ENCODE measurements at places on chromosomes 5 and 9.

DNA sequence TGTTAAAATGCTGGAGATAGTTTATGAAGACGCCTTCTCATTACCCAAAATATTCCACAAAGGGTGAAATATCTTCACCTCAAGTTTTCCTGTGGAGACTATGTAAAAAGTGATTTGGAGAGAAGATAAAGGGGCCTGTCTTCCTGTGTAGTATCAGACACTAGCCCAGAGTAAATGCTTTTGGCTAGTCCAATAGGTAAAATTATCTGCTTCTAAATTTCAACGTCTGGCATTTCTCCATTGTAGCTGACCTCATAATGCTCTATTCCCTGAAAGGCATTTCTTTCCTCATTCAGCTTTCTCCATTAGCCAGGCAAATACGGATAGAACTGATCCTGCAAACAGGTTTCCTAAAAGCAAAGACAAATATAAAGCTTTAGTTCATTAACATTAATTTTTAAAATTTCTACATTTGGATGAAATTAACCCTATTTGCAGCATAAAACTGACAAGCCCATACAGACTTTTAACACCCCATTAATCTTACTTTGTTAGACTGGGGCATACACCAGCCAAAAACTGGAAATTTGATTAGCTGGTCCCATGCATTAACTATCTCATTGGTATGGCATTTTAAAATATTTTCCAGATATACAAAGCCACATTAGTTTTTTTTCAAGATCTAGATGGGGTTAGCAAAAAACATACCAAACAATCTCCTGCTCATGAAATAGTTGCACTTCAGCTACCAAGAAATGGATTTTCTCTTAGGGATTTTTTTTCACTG is 548.8 kb downstream of the EFNA5 start:
- no peak for DNase-seq

DNA sequence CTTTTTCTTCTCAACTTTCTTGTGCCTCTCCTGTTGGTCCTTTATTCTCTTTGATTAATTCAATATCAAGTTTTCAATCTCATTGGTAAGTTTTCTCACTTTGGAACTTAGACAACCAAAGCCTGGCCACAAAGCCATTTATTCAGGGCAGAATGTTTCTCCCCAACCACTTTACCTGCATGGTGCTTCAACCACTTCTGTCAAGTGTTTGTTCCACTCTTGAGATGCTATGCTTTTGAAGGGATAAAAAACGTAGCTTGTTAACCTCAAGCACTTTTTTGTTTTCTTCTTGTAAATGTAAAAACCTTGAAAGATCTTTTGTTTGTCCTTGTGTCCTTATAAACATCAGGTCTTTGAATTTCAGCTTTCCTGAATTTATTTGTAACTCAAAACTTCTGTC is 966.7 kb downstream of the MAT2B start:
- no peak for DNase-seq

DNA sequence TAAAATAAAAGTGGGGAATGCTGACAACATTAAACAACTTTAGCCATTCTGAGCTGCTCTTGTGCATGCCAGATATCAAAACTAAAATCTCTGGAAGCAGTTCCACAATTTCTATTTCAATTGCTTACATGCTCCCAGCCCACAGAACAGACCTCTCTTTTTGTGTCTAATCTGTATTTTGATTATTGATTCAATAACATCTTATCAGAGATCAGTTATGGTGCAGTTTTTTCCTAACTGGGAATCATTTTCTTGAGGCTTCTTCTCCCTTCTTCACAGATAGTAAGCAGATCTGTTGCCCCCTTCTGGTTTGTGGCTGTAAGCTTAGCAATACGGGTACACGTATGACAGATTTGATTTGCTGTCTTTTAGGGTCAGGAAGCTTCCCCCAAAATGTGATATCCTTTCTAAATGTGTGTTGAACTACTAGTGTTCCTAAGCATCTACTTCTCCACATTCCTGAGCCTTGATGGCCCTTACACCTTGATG is 39.4 kb downstream of the MRPS27 start:
- DNase-seq, result peak; percentile 11

- DNase-seq, result no peak
Measured at GRCh38 chr5:41641621-41642020, 131.2 kb upstream of the PLCXD3 start.

DNA sequence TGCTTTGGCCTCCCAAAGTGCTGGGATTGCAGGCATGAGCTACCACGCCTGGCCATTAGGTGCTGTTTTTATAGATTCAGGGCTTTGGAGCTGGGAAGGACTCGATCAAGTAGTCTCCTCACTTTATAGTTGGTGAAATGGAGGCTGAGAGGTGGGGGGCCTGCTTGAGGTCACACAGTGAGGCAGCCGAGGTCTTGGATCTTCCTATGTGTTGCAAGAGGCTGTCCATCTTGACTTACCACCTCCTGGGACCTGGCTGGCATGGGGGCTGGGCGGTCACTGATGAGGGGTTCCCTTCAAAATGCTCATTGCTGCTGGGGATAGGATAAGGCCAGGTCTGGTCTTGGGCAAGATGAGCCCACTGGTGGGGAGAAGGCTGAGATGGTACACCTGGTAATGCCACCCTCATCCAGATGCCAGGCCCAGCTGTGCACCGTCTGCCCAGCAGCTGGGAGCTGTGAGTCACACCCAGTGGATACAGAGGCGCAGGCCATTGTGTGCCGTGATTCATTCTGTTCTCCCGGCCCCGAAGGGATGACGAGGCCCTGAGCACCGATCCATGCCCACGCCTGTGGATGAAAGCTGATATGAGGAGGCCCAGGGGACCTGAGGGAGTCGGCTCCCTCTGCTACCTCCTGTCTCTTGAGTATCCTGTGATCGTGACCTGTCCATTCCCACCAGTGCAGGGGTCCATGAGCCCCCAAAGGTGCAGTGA is 10.5 kb upstream of the NDST1 start:
- no peak for DNase-seq

DNA sequence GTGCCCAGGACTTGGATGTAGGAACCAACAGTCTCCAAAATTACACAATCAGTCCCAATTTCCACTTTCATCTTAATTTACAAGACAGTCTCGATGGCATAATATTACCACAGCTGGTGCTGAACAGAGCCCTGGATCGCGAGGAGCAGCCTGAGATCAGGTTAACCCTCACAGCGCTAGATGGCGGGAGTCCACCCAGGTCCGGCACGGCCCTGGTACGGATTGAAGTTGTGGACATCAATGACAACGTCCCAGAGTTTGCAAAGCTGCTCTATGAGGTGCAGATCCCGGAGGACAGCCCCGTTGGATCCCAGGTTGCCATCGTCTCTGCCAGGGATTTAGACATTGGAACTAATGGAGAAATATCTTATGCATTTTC is 837 bp downstream of the PCDHB2 start:
- no peak for DNase-seq

- no peak for DNase-seq
Measured at GRCh38 chr5:145362266-145362665, 472.9 kb downstream of the PRELID2 start.

- DNase-seq, result no peak
Measured at GRCh38 chr5:78983601-78984438, 1.3 kb downstream of the ARSB start.

GRCh38 chr5:94102849-94103248 is 361.4 kb upstream of the POU5F2 start:
- no peak for DNase-seq

GRCh38 chr9:106755736-106756135 is 107.2 kb upstream of the ZNF462 start:
- DNase-seq, result no peak

- no peak for DNase-seq
Measured at GRCh38 chr9:26296910-26297572, 595.6 kb downstream of the CAAP1 start.

DNA sequence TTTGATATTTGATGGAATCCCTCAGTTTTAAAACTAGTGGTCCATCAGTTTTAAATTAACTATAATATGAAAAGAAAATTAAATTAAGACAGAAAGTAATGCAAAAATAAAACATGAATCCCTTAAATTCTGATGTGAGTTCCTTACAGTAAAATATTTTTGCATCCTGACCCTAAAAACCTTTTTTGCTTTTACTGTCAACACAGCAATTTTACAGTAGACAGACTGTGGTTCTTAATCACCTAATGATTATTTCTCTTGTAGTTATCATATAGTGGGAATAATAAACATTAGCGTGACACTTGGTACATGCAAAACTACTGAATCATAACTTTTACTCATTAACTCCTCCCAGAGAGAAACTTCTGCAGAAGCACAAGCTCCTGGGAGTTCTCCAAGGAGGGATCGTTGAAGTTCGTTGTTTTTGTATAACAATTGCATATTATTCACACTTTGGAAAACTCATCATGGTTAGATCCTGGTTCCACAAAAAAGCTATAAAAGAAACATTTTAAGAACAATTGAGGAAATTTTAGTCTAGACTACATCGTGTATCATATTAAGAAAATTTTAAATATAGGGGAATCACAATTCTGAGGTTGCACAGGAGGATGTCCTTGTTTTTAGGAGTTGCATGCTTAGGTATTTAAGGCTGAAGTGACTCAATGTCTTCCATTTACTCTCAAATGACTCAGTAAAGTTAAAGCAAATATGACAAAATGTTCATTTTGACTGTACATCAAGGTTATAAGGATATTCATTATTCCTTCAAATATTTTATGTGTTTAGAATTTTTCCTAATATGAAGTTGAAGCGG is 88.2 kb upstream of the NIPAL4 start:
- DNase-seq, result no peak

GRCh38 chr5:77960863-77961396 is 184.8 kb upstream of the TBCA start:
- no peak for DNase-seq

- no peak for DNase-seq
Measured at GRCh38 chr9:112173489-112174221, 1.4 kb downstream of the SUSD1 start.

GRCh38 chr5:36040651-36041536 is 25.8 kb downstream of the UGT3A2 start:
- no peak for DNase-seq

GRCh38 chr9:95005278-95006143 is 279.0 kb downstream of the AOPEP start:
- DNase-seq, result no peak

- DNase-seq, result no peak
Measured at GRCh38 chr5:157327771-157328170, 61.8 kb downstream of the CYFIP2 start.

DNA sequence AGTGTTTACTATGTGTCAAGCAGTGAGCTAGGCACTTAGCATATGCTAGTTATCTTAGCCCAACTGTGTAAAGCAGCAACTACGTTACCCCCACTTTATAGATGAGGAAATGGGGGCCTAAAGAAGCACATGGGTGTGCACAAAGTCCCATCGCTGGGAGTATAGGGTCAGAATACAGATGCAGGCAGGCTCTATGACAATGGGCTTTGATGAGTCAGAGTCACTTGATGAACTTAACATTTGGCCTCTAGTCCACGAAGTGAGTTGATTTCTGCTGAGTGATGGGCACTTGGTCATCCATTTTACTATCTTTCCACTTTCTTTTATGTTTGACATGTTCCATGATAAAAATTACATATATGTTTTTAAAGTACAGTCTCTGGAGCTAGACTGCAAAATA is 204.3 kb downstream of the TRIM32 start:
- no peak for DNase-seq

- DNase-seq, result no peak
Measured at GRCh38 chr5:50704730-50705129, 38.3 kb downstream of the PARP8 start.

GRCh38 chr5:130138406-130139045 is 234.3 kb downstream of the CHSY3 start:
- DNase-seq, result no peak

- DNase-seq, result no peak
Measured at GRCh38 chr5:128472036-128472435, 66.0 kb downstream of the FBN2 start.

DNA sequence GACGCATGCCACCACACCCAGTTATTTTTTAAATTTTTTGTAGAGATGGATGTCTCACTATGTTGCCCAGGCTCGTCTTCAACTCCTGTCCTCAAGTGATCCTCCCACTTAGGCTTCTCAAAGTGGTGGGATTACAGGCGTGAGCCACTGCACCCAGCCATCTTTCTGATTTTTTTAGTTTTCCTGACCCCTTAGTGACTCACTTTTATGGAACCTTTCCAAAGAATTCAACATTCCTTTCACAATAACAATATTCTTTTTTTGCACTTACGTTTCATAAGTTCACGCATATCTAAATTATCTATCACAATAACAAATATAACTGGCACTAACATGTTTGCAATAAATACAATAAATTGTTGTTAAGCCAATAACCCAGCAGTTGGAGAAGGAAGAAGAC is 8.5 kb downstream of the ELOVL7 start:
- DNase-seq, result no peak

DNA sequence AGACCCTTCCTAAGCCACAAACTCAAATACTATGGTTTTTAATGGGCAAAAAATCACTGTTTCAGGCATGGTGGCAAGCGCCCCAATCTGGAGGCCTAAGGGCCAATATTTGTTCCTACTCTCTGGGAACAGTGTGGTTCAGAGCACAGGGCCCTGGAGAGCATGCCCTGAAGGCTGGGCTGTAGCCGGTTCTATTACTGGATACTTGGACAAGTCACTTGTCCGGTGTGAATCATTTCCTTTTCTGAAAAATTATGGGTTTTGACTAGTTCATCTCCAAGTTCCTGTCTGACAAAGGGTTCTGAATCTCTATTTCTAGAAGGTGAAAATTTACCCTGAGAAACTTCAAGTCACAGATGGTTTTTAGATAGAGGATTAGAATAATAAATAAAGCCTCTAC is 75.0 kb downstream of the OTULIN start:
- no peak for DNase-seq

- DNase-seq, result no peak
Measured at GRCh38 chr5:153504726-153505125, 14.3 kb downstream of the GRIA1 start.

DNA sequence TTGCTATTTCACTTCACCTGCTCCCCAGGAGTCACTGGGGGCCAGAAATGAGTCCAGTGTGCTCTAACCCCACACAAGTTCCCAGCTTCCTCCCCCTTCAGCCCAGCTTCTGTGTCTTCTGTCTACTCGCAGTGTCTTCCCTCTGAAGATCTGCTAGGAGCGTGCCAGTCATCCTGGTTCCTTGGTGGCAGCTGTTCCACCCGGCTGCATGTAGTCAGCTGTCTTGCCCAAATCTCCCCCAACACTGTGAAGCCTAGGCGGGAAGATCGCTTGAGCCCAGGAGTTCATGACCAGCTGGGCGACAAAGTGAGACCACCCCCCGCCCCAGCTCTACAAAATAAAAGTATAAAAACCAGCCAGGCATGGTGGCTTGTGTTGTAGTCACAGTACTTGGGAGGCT is 154.0 kb downstream of the GDNF start:
- no peak for DNase-seq
